ENCODE measurements at places on chromosomes 4 and X.

DNA sequence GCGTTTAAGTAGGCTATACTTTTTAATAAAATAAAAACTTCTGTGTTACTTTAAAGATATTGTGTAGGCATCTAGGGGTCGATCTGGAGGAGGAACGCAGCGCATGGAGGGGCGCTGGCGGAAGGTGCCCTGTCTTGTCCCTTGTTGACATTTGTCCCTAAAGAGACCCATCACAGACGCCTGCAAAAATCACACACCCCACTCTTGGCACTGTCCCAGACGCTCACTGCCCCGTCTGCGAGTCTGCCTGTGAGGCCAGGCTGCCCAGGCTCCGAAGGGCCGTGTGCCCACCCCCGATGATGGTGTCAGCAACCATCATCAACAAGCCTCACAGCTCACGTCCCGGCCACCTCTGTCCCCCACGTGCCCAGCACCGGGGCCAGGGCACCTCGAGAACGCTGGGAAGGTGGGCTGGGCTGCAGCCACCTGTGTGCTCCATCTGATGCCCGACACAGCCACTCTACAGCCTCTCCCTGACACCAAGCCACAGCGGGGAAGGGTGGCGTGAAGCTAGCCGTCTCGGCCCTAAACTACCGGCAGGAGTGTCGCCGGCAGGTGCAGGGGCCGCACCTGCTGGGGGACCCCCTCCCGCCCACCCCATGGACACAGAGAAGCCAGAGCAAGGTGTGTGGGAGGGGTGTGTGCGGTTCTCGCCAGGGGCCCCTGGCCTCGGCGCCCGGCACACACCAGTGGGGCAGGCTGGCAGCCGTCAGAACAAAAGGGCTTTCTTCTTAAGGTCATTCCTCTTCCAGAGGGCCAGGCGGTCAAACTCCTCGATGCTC lies 26.8 kb upstream of the AFAP1 start:
- DNase-seq: no peak

DNA sequence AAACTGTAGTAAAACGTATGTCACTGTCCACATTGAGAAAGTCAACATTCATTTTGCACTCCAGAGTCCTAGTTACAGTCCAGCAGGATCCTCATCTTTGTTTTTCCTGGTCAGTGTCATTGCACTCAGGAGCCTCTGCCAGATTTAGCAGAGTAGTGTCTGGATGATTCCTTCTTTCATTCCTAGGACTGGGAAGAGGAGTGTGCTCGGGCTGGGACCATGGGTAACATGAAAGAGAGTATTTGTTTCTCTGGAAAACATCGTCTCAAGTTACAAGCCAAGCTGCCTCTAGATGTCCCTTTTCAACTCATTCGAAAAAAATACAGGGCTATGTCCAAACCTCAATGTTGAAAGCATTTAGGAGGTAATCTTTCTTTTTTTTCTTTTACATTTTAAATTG lies 69.9 kb upstream of the TNIP3 start:
- no peak for DNase-seq

- DNase-seq: no peak
Observed at GRCh38 chrX:45353456-45353855, 152.8 kb upstream of the DIPK2B start.

DNA sequence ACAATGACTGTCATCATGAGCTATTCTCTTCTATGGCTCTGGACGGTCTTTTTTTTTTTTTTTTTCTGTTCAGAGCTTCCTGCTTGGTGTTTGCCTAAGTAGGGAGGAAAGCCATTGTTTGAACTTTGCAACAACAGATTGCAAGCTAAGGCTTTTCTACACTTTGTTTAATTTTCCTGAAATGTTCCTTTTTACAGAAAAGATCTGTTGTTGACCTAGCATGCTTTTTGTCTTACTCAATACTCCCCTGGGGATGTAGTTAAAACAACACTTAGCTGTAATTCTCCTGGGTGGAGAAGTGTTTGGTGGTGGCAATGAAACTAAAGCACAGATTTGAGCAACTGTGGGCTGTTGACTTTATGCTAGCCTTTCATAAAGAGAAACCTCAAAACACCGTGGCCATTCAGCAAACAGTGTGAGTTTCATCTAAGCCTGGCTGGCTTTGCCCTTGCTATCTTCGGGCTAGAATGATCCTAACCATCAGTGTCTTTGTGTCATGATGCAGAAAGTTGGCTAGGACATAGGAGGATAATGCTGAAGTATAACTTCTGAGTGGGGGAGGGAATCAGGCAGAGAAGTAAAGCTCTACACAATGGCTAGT lies 110.5 kb downstream of the ANXA3 start:
- DNase-seq: no peak

DNA sequence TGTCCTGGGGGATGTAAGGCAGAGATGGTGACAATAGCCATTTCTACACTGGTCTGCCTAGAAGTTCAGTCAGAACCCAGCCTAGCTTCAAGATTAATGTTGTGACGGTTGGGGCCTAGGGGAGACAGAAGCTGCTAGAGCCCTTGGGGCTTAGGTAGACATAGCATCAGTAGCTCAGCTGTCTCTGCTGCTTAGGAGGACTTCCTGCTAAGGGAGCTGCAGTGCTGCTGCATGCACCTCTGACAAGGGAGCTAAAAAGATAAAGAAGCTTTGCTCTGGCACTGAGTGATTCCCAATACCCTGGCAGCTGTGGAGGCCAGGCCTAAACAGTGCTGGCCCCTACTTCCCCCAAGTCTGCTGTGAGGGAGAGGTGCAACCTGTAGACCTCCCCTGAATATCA lies 116.0 kb downstream of the CT47B1 start:
- no peak for DNase-seq

- no peak for DNase-seq
Observed at GRCh38 chr4:162056990-162057389, 106.8 kb downstream of the FSTL5 start.

- no peak for DNase-seq
Observed at GRCh38 chrX:41265615-41266014, 68.3 kb upstream of the DDX3X start.

DNA sequence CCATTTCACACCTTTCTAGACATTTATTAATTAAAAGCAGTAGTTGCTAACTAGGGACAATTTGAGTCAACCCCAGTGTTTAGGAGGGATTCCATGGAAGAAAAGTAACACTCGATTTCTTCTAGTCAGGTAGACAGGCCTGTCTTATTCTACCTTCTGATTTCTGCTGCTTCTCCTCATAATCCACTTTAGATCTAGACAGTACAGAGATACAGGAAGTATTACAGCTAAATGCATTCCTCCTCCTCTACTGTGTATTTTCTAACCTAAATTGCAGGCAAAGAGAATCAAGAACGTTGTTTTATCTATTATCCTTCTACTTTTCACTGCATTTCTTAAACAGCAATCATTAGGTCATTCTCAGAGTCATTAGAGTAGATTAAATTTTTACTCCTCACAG lies 52.6 kb downstream of the LPAR4 start:
- DNase-seq: no peak

- DNase-seq: no peak
Observed at GRCh38 chrX:56248492-56248891, 16.3 kb downstream of the KLF8 start.

DNA sequence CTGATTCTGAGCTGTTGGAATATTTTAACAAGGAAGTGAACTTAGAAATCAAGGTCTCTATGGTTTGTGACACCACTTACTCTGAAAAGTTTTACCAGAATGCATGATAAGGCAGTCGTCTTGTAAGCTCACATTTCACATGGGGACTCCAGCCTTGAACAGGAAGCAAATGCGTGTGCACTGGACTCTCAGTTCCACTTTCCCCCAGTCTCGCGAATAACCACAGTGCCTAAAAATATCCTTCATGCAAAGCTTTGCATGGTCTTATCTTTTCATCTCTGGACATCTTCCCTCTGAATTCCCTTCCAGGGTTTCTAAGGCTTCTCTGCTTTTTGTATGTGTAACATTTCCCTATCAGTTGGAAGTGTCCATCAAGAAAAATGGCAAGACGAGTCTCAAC lies 581.8 kb downstream of the NLGN4X start:
- no peak for DNase-seq

DNA sequence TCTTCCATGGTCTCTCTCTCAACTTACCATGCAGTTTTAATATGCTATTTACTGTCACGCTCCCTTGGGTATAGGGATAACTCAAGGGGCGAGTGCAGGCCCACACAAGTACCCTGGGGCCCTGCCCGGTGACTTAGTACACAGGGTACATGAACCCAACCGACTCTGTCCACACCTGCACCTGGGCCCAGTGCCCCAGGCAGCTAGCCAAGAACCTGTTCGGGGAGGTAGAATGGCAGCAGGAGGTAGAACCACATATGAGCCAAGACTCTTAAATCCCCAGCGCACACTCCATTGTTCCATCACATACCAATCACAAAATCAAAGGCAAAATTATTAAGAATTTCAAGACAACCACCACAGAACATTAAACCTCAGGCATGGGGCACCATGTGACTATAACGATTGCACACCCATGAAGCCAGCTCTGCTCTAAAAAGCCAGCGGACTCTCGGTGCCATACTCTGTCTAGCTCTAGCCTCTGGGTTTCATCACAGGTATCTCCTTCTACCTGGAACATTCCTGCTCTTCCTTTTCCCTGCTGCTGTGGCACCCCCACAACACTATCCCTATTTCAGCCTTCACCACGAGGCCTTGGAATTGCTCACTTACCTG lies 14.6 kb downstream of the PHF8 start:
- no peak for DNase-seq

DNA sequence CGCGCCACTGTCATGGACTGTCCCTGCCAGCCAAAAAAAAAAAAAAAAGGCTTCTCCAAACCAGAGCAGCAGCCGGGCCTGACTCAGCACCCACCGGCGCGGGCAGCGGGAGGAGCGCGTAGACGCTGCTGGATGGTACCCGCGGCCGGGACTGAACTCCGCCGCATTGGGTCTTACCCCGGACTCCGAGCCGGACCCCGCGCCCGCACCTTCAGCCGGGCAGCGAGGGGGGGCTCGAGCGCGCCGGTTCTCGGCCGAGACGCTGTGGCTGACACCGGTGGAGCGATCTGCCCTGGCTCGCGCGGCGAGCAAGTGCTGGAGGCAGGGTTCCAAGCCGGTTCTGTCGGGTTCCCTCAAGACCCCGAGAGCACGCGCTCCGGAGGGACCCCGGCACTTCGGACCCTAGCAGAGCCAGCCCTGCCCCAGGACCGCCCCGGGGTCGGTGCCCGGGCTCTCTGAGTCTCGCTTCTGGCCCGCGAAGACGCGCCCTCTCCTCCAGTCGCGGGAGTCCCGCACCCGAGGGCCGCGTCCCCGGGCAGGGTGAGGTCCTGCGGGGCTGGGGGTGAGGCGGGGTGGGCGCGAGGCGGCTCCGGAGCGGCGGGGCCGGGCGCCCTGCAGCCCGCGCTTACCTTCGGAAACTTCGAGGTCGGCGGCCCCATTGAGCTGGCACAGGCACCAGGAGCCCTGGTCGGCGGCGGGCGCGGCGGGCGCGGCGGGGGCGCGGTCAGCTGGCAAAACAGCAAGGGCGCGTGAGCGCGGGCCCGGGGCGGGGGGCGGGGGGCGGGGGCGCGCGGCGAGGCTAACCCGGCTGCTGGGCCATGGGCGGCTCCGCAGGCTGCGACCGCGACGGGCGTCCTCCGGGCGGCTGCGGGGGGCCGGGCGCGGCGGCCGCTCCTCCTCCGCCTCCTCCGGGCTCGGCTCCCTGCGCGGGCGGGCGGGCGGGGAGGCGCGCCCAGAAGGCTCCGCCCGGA lies 11.8 kb upstream of the MAN2B2 start:
- no peak for DNase-seq

GRCh38 chr4:4439782-4440181 lies 52.9 kb downstream of the NSG1 start:
- DNase-seq: no peak

- DNase-seq: peak; percentile 28
Observed at GRCh38 chr4:10157478-10158332, 41.1 kb upstream of the WDR1 start.

DNA sequence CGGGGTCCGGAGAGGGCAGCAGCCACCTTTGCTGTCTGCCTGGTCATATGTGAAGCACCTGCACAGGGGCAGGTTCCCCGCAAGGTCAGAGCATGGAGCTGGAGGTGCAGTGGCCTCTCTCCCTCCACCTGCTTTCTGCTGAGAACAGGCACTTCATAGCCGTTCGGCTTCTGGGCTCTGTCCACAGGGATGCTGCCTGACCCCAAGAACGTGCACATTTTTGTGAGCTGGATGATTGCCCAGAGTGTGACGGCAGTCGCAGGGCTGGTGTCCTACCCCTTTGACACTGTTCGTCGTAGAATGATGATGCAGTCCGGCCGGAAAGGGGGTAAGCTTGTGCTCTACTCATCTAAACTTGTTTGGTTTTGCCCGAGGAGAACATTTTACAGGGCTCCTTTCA lies 2.5 kb downstream of the SLC25A4 start:
- DNase-seq: no peak

GRCh38 chr4:7381890-7382633 lies 52.7 kb downstream of the PSAPL1 start:
- DNase-seq: no peak

GRCh38 chr4:98166731-98167041 lies 23.4 kb upstream of the STPG2 start:
- no peak for DNase-seq
